Fibroblast of villous mesenchyme (primary cell): ENCODE measurements at places on chromosomes 4 and X.

- DNase-seq: no peak
These were observed 256.1 kb upstream of the PITX2 start for GRCh38 chr4:110878956-110879355.

- DNase-seq: no peak
These were observed 370.8 kb downstream of the FSTL5 start for GRCh38 chr4:161792991-161793390.

- peak; percentile 51 for DNase-seq
These were observed 214.9 kb upstream of the UGT8 start for GRCh38 chr4:114383721-114384120.

- peak; percentile 83 for DNase-seq
These were observed 59.5 kb upstream of the KDR start for GRCh38 chr4:55184600-55185523.

GRCh38 chr4:85615952-85616351 is 141.0 kb downstream of the ARHGAP24 start:
- no peak for DNase-seq

- DNase-seq: no peak
These were observed 324.1 kb upstream of the DIPK2B start for GRCh38 chrX:45524805-45525204.

GRCh38 chr4:168674866-168675265 is 178.0 kb downstream of the PALLD start:
- DNase-seq: no peak

DNA sequence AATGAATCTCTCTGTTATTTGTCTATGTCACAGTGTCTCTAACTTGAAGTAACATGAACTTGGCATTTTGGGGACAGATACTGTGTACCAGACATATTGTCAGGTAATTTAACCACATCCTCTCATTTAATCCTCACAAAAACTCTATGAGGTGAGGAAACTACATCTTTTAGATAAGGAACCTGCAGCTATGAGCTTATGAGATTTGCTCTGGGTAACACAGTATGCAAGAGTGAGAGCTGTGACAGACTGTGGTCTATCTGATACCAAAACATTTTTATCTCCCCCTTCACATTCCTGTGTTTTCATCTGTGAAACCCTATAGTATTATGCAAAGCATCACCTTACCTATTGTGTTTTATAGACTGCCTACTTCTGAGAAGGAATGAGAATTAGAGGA is 58.4 kb upstream of the HS3ST1 start:
- DNase-seq: no peak

- no peak for DNase-seq
These were observed 67.4 kb upstream of the EPHA5 start for GRCh38 chr4:65737672-65738071.

GRCh38 chr4:42560467-42560861 is 96.4 kb downstream of the ATP8A1 start:
- no peak for DNase-seq

- DNase-seq: peak; percentile 50
These were observed 102.9 kb upstream of the PAQR3 start for GRCh38 chr4:79042079-79042674.

- peak; percentile 24 for DNase-seq
These were observed 10.2 kb upstream of the ADH1C start for GRCh38 chr4:99362768-99363167.

- no peak for DNase-seq
These were observed 105.0 kb downstream of the SHROOM3 start for GRCh38 chr4:76539979-76540378.

GRCh38 chr4:38237139-38237538 is 276.9 kb downstream of the PTTG2 start:
- DNase-seq: peak; percentile 21

GRCh38 chr4:68831642-68832041 is 15.8 kb downstream of the UGT2B10 start:
- no peak for DNase-seq

DNA sequence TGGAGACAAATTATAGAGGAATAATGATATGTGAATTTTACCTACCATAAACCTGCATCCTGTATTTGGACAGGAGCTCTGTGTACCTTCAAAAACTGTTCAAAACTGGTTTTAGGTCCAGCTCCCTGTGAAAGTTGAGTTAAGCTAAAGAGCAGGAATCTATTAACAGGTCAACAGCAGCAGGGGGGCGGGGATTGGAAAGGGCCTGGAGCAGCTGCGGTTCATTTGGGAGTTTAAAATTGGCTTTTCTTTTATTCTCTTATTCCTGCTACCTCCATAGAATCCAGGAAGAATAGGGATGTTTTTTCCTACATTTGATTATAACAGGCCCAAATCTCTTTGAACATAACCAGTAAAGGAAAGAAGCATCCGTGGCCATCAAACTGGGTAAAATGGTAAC is 23.8 kb downstream of the SHROOM3 start:
- DNase-seq: no peak

- peak; percentile 77 for DNase-seq
These were observed 96.8 kb downstream of the PDLIM5 start for GRCh38 chr4:94548571-94548970.
